ENCODE measurements at places on chromosomes 3 and 15.

GRCh38 chr3:11509173-11510000, 134.3 kb downstream of the VGLL4 start:
- no peak for DNase-seq

- no peak for DNase-seq
Observed at GRCh38 chr15:60568301-60568742, 89.4 kb upstream of the ICE2 start.

DNA sequence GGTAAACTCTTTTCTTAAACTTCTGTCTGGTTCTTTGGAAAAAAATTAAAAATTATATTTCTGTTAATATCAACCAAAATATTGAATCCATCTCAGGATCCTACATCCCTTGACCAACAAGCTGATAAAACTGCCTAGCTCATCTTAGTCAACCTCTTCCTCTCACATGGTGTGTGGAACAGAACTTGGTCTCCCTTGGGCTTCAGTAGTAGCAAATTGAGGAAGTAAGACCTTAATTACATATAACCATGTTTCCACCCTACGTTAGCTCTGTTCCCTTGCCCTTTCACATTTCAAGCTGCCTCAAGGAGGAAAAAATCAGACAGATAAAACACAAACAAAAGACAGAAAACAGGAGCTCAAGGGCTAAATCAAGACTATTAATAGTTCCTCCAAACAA, 116.4 kb downstream of the GREM1 start:
- DNase-seq: no peak

GRCh38 chr3:55554634-55555425, 67.7 kb upstream of the WNT5A start:
- DNase-seq: no peak

GRCh38 chr3:157204431-157204830, 44.5 kb upstream of the CCNL1 start:
- peak; percentile 17 for DNase-seq

DNA sequence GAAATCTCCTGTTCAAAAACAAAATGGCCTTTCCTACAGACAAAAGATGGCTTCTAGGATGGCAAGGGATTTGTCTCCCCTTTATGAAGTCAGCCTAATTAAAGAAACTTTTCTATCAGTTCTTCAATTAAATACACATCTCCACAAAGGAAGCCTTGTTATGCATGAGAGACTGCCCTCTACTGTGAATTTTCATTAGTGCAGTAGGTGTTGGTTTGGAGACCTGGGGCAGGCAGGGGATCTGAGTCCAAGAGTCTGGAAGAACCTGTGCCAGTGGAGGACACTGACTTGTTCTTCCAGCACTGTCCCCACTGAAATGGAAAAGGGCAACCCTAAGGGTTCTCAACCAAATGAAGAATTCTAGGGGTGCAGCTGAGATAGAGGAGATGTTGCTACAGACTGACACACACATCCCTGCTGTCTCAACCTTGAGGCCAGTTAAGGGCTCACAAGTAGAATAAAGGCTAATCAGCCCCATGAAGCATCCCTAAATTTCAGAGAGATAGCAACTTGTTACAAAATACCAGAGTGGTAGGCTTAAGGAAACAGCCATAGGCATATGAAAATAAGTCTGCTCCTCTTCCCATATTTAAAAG, 174.0 kb upstream of the PRICKLE2 start:
- peak; percentile 62 for DNase-seq

DNA sequence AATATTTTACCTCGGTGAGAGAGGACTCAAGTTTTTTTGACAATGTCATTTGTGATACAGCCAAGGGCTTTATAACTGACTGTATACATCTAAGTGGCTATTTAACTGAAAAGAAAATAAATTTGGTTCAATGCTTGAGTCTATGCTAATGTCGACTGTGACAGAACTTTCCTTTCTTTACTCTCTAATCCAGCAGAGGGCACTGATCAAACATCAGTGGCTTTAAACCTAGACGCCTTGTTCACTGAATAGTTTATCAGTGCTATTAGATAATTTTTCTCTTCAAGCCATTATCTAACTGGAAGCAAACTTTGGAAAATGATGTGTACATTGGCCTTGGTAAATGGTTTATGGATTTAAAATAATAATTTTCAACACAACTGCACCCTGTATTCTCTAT, 285.1 kb downstream of the CHL1 start:
- peak; percentile 11 for DNase-seq

DNA sequence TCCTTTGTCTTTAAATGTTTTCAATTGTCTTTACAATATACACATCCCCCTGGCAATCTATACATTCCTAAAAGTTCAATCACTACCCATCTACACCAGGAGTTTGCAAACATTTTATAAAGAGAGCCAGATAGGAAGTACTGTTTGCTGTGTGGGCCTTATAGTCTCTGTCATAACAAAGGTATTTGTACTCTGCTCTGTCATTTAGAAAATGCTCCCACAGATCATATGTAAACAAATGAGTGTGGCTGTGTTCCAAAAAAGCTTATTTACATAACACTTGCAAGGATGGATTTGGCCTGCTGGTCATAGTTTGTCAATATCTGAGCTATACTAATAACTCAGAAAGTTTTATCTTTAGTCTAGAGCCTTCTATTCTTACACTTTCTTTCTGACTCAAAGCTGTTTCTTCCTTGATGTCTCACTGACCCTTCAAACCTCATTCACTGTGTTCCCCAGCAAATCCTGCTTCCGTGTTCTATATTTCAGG, 511.9 kb downstream of the GBE1 start:
- DNase-seq: no peak

DNA sequence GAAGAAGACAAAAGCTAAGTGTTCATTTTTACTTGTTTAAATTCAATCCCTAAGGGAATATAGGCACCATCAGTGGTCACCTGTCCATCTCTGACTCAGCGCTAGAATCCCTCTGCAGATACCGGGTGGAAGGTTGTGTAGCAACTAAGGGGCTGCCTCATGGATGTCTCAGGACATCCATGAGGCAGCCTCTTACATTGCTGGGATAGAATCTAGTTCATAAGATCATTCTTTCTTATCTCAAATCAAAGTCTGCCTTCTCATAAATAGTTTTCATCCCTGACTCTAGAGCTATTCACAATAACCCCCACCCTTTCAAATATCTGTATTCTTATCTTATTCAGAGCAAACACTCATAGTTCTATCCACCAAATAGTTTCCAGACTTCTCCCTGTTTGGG, 38.1 kb downstream of the HSPBAP1 start:
- DNase-seq: no peak

DNA sequence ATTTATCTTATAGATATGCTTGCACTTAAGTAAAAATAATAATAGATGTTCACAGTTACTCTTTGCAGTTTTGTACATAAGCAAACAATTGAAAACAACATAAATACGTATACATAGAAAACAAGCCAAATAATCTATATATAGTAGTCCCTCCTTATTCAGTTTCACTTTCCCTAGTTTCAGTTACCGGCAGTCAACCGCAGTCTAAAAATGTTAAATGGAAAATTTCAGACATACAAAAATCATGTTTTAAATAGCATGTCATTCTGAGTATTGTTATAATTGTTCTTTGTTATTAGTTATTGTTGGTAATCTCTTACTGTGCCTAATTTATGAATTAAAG, 262.0 kb downstream of the CGGBP1 start:
- DNase-seq: no peak

GRCh38 chr15:31101262-31102038, at the start of gene TRPM1:
Gene TRPM1 (minus strand): TSS chr15:31101725. CDS start chr15:31081355, 20,370 bp downstream.
- no peak for DNase-seq

DNA sequence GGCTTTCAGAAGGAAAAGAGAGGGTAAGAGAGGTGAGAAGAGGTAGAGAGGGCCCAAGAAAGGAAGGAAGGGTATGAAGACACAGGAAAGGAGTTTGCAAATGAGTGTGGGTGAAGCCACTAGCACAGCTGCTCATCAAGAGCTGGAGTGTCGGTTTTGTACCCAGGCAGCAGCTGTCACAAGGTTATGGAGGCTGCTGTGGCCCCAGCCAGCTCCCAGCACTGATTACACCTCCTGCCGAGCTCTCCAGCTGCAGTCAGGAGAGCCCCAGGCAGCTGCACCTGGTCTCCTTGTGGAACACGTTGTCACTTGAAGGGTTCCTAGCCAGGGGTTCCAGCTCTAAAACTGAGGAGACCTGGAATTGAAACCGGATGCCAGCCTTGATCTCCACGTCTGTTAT, 60.4 kb upstream of the CHD2 start:
- DNase-seq: no peak

GRCh38 chr3:19960696-19961095, 13.8 kb downstream of the RAB5A start:
- no peak for DNase-seq

DNA sequence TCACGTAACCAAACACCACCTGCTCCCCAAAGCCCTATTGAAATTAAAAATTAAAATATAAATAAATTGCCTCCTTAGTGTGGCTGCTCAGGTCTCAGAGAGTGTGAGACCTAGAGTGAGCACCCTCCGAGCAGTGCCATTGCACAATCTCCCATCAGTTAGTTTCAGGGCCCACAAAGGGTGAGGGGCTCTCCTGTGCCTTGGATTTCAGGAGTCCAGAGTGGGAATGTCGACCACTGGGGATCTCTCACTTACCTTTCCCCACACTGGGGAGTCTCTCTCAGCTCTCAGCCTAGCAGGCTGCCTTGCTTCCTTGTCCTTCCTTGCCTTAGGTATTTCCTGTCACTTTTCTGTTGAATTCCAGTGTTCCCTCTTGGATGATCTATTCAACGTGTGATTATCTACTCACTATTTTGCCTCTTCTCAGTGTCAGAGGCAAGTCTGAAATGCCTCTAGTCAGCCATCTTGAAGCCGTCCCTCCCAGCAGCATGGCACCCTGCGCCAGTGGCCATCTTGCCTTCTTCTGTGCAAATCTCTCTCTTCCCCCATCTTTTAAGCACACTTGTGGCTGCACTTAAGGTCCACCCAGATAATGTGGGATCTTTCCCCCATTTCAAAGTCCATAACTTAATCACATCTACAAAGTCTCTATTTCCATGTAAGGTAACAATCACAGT, 119.3 kb downstream of the LRRK1 start:
- no peak for DNase-seq

- DNase-seq: peak; percentile 46
Observed at GRCh38 chr15:71149646-71150557, 34.6 kb downstream of the THSD4 start.

DNA sequence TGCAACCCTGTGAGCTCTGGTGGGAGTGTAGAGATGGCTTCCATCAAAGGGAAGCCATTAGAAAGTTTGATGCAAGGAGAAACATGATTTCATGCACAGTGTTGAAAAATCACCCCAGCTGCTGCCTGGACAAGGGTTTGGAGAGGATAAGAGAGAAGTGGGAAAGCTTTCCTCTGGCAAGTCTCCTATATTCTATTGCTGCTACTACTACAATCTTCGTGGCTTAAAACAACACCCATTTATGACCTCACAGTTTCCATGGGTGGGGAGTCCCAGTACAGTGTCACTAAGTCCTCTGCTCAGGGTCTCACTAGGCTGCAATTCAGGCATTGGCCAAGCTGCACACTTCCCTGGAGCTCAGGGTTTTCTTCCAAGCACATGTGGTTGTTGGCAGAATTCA, 229.3 kb downstream of the TAFA4 start:
- no peak for DNase-seq

DNA sequence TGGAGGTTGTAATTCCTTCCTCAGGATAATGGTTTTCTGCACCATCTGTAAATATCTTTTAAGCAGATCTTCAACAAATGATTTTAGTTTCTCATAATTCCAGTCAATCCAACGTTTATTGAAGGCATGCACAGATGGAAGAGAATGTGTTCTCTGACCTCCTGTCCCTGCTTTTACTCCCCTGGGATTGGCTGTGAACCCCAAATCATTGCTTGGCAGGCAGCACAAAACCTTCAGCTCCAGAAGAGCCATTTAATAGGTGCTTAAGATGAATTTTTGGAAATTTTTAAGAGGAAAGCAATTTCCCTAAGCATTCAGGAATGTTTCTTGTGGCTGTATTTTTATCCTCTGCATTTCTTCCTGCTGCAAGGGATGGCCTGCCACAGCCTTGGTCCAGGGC, 25.5 kb upstream of the THSD4 start:
- no peak for DNase-seq

DNA sequence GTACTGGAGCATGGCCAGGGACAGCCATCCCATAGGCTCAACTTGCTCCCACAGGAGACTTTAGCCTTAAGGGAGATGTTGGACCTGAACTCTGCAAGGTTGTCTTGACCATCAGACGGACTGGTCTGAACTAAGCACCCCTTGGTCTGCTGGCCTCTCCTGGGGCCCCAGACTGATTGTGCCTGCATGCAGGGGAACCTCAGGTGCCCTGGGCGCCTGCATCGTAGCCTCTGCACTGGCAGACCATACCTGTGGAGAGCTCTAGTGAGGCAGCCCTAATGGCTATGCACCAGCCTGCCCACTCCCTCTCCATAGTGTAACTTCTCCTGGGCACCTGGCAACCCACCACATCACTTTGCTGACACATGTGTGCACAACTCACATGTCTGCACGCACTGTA, 395.6 kb downstream of the ZPLD1 start:
- DNase-seq: no peak

DNA sequence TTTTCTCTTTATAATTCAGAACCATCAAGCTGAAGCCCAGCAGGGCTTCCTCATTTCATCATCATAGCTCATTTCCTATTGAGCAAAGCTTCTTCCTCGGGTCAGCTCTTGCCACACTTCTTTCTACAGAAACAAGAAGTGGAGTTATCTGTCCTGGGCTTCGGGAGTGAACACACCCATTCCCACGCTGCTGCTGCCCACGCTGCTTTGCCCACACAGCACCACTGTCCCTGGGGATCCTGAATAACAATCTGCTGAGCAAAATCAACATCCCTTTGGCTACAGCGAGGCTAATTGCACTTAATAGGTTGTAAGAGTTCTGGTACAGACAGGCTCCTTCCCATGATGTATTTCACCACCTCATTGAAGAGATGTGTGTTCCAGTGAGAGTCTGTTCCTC, 23.7 kb downstream of the CEP19 start:
- no peak for DNase-seq

GRCh38 chr3:157290766-157291165, 130.8 kb upstream of the CCNL1 start:
- DNase-seq: no peak

- DNase-seq: no peak
Observed at GRCh38 chr3:113111011-113111707, 100.2 kb upstream of the BOC start.

DNA sequence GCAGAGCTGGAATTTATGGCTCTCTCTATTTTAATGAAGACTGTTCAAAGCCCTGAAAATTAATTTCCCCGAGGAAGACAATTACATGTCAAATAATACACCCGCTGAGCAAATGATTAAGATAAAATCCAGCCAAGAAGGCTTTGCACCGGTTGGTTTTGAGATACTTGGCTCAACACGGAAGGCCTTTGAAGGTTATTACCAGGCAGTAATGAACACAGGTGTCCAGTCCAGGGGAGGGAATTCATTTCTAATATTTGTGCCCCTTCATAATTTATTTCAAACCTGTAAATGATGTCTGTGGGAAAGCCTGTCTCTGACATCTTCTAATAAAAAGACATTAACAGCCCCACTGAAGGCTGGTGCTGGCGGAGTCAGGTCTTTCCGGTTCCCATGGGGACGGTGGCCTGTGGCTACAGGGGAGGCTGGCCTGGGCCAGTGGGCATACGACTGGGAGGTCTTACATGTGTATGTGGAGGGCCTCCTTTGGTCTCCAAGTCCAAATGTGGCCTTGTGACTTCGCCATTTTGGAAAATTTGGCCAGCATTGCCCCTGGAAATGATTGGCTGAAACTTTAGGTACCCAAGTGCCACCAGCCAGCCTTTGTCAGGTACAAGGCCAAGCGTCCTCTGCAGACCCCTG, 49.9 kb upstream of the IQSEC1 start:
- no peak for DNase-seq
